WTC11 (cell line): ENCODE measurements at places on chromosomes 1 and 21. TPM values are rescaled to one million over a fixed set of nuclear protein-coding genes. Genes with fewer than 3 reads are reported as not detected.
A peak's percentile ranks its signal among the peaks of the same experiment; 100 is the strongest.

GRCh38 chr1:227357171-227357926 lies 39.1 kb upstream of the CDC42BPA start:
- DNase-seq, result peak; percentile 26
- peaks cover 6% of the 10 kb centered on the region for H3K27me3 ChIP-seq
- peak overlapping the region; percentile 68 for H3K27ac ChIP-seq
- H3K4me3 ChIP-seq, result no peak overlapping the region

- no peak overlapping the region for H3K4me3 ChIP-seq
- H3K27me3 ChIP-seq, result no peaks in the 10 kb centered on the region
- H3K27ac ChIP-seq, result no peak overlapping the region
- H3K36me3 ChIP-seq, result no peaks in the 10 kb centered on the region
- no peaks in the 10 kb centered on the region for H3K4me1 ChIP-seq
Measured at GRCh38 chr1:219277304-219278105, 103.8 kb downstream of the LYPLAL1 start.

DNA sequence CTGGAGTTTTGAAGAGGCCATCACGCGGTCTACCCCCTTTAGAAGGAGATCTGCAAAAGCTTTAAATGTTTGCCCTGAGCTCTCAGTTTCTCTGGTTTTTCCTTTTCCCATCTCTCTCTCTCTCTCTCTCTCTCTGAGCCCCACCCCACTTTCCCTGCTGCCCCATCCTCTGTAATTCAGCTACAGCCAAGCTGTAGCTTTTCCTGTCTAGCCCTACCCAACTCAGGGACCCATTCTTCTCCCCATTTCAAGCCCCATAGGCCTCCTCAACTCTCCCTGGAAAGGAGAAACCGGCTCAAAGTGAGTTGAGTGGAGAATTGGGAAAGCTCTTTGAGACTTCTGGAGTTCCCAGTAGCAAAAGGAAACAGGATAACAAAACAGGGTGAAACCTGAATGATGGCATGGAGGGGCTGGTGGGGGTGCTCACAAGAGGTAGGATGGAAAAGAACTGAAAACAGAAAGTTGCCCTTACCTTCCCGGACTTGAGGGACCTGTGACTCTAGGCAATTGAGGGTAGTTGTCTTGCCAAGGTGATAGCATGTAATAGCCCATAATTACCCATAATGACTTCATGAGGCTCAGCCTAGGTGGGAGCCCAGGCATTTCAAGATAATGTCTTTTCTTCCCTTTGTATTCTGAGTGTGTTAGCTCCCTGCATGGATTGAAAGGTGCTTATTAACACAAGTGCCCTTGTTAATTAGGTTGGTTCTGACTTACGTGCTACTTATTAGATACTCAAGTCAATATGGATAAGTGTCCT lies 84.9 kb downstream of the SLC16A1 start:
- H3K4me3 ChIP-seq, result no peak overlapping the region
- peaks cover 4% of the 10 kb centered on the region; the same call in 1 of the 2 replicates for H3K36me3 ChIP-seq
- no peaks in the 10 kb centered on the region for H3K27me3 ChIP-seq
- no peak overlapping the region for H3K27ac ChIP-seq
- peaks cover 44% of the 10 kb centered on the region for H3K4me1 ChIP-seq
- no peak for DNase-seq

DNA sequence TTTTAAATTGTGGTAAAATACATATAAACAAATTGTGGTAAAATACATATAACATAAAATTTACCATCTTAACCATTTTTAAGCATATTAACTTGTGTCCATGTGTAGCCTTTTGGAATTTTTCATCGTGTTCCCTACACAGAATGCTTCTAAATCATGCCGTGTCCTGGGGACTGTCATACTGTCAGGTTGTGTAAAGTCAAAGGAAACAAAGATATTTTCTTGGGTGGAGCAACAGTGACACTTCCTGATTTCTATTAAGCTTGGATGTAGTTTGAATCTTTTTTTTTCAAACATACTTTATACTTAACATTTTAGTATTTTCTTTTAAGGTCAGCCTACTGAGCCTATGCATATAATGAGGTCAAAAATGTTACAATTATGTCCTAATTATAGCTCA lies 32.3 kb downstream of the DOP1B start:
- peaks cover 16% of the 10 kb centered on the region for H3K4me1 ChIP-seq
- no peaks in the 10 kb centered on the region for H3K36me3 ChIP-seq
- no peak overlapping the region for H3K4me3 ChIP-seq
- H3K27ac ChIP-seq, result no peak overlapping the region
- H3K27me3 ChIP-seq, result no peaks in the 10 kb centered on the region

FAAP20 gene
- total RNA-seq, result 133 to 151 TPM (median 150 TPM) in 3 replicates
